ENCODE measurements at places on chromosomes 12 and 14. TPM values are rescaled to one million over a fixed set of nuclear protein-coding genes. Genes with fewer than 3 reads are reported as not detected.

MRPS35 gene
- 56.4 TPM for total RNA-seq

NPFF gene
- not detected for total RNA-seq

INSM2 gene
- total RNA-seq = not detected

APOF gene
- total RNA-seq = not detected

KRT81 gene
- not detected for total RNA-seq

ABCB9 gene
- total RNA-seq = 3.9 TPM

PTGER2 gene
- 0.65 TPM for total RNA-seq

HOXC4 gene
- not detected for total RNA-seq

IL22 gene
- total RNA-seq = not detected

KCNJ8 gene
- total RNA-seq = 53.5 TPM

KRT6C gene
- total RNA-seq = not detected

TROAP gene
- 0.67 TPM for total RNA-seq

METTL3 gene
- 24.3 TPM for total RNA-seq

IFI27 gene
- 132 TPM for total RNA-seq

RERGL gene
- 1.2 TPM for total RNA-seq

GZMB gene
- 1.3 TPM for total RNA-seq

SYT1 gene
- 0.38 TPM for total RNA-seq

PZP gene
- 1.3 TPM for total RNA-seq

CYP46A1 gene
- 3.0 TPM for total RNA-seq

FLVCR2 gene
- total RNA-seq = 2.1 TPM

AQP6 gene
- total RNA-seq = not detected

CCDC38 gene
- total RNA-seq = 0.08 TPM

KIF5A gene
- 0.08 TPM for total RNA-seq

TSHR gene
- not detected for total RNA-seq

RBP5 gene
- total RNA-seq = 0.46 TPM

PA2G4 gene
- 68.0 TPM for total RNA-seq

DIO2 gene
- total RNA-seq = 2.8 TPM

DAO gene
- total RNA-seq = not detected

LRIG3 gene
- total RNA-seq = 5.5 TPM

BMP4 gene
- 8.8 TPM for total RNA-seq

CABP1 gene
- 6.5 TPM for total RNA-seq

CLBA1 gene
- total RNA-seq = 1.5 TPM

GNB3 gene
- 2.9 TPM for total RNA-seq

CD163L1 gene
- 2.1 TPM for total RNA-seq

DNAAF2 gene
- total RNA-seq = 6.1 TPM

IL26 gene
- not detected for total RNA-seq

PRIMA1 gene
- total RNA-seq = 8.4 TPM

TAS2R30 gene
- 0.67 TPM for total RNA-seq

CACNA1C gene
- 151 TPM for total RNA-seq

ENDOU gene
- total RNA-seq = 0.11 TPM
